ENCODE measurements at places on chromosomes 3 and 15.

DNA sequence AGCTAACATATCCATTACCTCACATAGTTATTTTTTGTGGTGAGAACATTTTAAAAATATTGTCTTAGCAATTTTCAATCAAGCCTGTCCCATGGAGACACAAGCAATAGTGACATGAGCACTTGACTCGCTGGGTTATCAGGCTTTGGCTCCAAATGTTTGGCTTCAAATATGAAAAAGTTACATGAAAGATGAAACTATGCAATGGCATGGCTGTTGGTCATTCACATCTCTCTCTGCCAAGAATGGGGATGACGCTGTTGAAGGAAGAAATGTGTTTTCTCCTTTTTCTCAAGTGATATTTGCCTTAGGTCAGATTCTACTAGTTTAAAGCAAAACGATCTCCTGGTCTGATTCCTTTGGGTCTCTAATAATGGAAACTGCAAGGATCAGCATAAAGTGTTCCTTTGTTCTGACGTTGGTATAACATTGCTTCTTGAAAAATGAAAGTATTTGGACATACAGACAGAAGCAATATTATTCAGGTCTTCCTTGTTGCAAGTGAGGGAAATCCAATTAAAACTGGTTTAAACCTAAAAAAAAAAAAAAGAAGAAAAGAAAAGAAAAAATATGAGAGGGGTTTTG lies 71.2 kb downstream of the SSUH2 start:
- DNase-seq, result no peak

- DNase-seq, result no peak
Observed at GRCh38 chr3:152302521-152303021, 33.8 kb downstream of the MBNL1 start.

GRCh38 chr3:53158765-53159155 lies 2.2 kb upstream of the PRKCD start:
- no peak for DNase-seq

- no peak for DNase-seq
Observed at GRCh38 chr15:58433597-58434333, 2.0 kb downstream of the LIPC start.

- DNase-seq, result no peak
Observed at GRCh38 chr3:134709076-134709475, 58.3 kb upstream of the KY start.

- DNase-seq, result no peak
Observed at GRCh38 chr15:79562899-79563298, 130.8 kb downstream of the MINAR1 start.

GRCh38 chr3:30578479-30578878 lies 27.9 kb upstream of the TGFBR2 start:
- DNase-seq, result no peak

DNA sequence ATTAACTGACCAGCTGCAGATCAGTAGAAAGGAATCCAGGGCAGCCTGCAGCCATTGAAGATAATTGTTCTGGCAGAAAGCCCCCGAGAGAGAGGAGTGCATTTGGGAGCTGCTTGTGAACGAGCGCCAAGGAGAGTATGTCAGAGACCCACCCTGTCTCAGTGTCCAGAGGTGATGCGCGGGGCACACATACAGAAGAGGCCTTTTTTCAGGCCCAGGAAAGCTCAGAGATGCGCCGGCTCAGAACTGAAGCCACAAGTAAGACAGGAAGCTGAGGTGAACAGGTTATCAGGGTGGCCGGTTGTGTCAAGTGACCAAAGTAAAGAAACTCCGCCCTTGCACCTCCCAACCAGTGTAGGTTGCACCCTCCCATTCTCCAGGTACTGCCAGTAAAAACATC lies 59.8 kb upstream of the HEG1 start:
- DNase-seq, result no peak

DNA sequence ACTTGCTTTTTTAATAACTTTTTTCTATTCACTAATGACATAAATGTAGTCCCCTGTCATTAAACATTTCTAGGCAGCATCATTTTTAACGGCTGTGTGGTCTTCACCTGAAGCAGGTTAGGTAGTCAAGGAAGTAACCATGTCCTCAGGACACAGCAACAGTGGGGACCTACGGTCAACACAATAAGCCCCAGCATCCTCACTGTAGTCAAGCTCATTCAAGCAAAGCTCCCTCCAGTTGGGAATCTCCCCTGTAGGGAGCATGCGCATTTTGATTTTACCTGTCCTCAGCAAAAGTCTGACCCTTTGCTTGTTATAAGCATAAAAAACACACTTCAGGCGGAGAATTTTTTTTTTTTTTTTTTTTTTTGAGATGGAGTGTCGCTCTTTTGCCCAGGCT lies 151.4 kb downstream of the SHQ1 start:
- DNase-seq, result no peak

GRCh38 chr3:114716916-114717315 lies 423.1 kb downstream of the TIGIT start:
- no peak for DNase-seq

DNA sequence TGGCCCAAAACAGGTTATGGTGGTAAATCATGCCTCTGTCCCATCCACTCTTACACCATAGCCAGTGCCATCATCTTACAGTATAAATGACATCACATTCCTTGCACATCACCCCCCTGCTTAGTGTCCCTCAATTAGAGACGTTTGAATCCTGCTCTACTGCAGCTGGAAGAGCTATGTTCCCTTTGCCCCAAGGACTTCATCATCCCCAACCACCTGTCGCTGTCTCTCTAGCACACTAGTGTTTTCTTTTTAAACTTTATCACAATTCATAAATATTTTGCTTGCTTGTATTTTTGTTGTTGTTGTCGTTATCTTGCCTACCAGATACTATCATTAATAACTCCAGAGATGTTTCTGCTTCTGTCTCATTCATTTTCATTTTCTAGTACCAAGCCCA lies 28.7 kb downstream of the SPTSSB start:
- no peak for DNase-seq

- DNase-seq, result no peak
Observed at GRCh38 chr15:39880718-39881387, 39.2 kb downstream of the GPR176 start.

GRCh38 chr3:52781741-52782140 lies 4.3 kb downstream of the ITIH1 start:
- no peak for DNase-seq

GRCh38 chr3:141487521-141488252 lies 860 bp downstream of the RASA2 start:
- peak; percentile 92 for DNase-seq

- DNase-seq, result no peak
Observed at GRCh38 chr15:100186960-100187359, 154.8 kb downstream of the ADAMTS17 start.

DNA sequence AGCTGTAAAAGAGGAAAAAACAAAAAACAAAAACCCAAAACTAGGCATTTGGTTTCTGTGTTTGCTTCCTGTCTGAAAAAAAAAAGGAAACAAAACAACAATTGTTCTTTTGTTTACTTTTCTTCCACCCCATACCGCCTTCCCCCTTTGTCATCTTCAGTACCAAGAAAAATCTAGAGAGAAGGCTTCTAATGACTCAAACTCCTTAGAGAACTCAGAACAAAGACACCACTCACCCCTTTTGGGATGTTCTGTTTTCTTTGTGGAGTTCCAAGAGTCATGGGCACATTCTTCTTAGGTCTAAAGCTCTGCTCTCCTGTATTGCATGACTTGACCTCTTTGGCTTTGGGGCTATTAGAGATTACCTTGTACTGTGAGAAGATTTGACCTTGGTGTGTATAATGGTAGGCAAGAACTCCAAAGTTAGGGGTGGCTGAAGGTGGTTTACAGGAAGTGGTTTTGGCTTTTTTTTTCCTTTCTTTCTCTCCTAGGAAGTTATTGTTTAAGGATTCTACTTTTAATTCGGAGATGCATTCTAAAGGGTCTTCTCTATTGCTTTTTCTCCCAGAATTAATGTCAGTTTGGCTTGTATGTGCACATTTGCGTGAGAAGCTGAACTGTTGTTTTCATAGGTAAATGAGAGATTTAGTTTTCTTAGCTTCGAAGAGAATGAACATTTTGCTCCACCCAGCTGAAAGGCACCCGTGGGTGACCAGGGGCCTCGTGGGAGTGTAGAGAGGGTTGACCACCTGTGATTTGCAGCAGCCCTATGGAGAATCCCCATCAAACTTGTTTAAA lies 39.5 kb upstream of the ZBTB20 start:
- no peak for DNase-seq

- DNase-seq, result no peak
Observed at GRCh38 chr3:191141728-191142127, 57.3 kb upstream of the OSTN start.

DNA sequence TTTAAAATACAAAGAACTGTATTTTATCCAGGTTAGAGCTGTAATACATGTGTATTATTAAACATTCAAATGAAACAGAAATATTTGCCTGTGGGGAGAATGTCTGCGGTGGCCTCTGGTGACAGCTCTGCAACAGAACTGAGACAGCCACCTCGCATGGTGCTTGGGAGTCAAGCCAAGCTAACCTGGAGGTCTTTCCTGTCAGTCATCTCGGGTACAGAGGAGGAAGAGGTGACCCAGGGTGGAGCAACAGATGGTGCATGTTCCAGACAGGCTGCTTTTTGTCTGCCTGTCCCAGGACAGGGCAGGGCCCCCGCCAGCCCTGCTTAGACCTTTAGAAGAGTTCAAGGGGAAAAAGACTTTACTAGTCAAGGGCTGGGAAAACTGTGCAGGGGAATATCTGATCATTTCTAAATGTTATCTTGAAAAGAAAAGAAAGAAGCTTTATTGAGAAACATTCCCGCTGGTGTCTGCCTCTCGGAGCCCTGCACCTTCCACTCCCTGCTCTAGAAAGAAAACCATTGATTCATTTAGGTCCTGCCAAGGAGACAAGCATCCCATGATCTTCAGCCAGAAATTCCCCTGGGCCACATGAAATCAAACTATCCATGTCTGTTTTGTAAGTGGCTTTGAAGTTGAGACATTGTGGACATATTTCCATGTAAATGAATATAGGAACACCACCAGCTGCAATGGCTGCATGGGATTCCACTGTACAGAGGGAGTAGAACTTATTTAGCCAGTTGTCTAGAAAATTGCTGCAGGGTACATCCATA lies 5.5 kb upstream of the NR2E3 start:
- DNase-seq, result no peak
